ENCODE measurements at places on chromosomes 11 and 22. TPM values are rescaled to one million over a fixed set of nuclear protein-coding genes. Genes with fewer than 3 reads are reported as not detected.

The OR6T1 gene
- total RNA-seq = not detected

The NLRP14 gene
- total RNA-seq = 0.65 TPM

The ANO5 gene
- total RNA-seq = 0.38 TPM

The CLP1 gene
- 20.6 TPM for total RNA-seq

The EPS8L2 gene
- 2.5 TPM for total RNA-seq

The MUC5AC gene
- total RNA-seq = not detected

All from vein endothelial cell (primary cell).